ENCODE measurements at places on chromosomes 1 and 21.

- DNase-seq = peak; percentile 45
Observed at GRCh38 chr1:97632776-97633175, 288.1 kb downstream of the DPYD start.

DNA sequence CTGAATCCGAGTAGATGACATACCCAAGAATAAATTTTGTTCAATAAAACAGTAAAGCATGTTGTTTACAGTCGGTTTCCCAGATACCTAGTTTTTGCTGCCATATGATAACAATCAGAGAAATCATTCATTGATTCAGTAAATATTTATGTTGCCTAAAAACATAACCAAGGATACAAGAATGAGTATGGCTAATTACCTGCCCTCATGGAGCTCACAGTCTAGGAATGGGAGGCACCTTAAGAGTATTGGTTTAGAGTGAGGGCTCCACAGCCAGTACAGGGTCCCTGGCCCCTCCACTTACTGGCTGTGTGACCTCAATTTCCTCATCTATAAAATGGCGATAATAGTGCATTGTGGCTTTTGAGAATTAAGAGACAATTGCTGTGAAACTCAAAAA, 921 bp downstream of the ATP5PB start:
- no peak for DNase-seq

DNA sequence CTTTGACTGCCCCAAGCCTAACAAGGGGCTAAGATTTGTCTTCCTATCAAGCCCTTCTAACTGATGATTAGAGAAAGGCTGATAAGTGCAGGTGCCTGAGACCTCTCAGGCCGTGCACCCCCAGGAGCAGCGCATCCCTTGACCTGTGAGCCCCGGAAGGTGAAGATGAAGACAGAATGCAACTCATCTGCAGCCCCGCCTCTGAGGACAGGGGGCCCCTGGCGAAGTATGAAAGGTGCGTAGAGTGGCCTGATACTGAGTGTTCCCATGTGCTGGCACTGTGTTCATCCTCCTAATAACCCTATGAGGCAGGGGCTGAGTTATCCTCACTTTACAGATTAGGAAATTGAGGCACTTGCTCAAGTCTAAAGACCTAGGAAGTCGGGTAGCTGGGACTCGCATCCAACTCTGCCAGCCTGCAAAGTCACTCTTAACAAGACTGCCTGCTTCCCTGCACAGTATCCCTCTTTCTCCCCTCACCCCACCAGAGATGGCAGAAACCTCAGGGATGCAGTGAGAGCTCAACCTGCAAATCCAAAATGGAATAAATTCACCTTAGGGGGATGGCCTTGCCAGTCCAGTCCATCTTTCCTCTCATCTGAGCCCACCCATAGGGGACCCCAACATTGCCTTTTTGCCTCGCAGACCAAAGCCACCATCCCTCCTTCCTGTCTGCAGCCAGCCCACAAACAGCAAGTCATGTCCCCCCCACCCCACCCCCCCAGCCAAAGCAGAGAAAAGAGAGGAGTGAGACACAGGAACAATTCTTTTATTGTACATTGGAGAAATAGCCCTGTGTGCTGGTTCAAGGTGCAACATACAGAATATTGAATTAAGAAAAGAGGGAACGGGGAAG, 4.1 kb downstream of the CAMK2N1 start:
- DNase-seq = no peak

DNA sequence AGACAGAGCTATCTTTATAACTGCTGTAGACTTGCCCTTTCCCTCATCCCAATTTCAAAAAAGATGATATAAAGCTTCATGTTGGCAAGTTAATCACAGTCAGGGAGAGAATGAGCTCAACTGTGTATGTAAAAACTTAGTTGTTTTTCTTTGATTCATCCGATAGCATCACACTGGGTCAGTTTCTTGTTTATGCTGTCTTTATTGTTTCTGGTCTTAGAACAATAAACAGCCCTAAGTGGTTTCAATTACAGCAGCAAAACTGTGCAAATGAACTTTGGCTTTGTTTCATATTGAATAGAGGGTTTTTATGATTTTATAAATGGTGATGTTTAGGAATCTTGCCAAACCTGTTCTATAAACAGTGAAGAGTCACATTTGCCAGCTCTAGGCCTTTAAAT, 423.8 kb upstream of the CXADR start:
- DNase-seq = no peak

GRCh38 chr1:147641695-147642592, 28.4 kb downstream of the ACP6 start:
- DNase-seq = peak; percentile 69

DNA sequence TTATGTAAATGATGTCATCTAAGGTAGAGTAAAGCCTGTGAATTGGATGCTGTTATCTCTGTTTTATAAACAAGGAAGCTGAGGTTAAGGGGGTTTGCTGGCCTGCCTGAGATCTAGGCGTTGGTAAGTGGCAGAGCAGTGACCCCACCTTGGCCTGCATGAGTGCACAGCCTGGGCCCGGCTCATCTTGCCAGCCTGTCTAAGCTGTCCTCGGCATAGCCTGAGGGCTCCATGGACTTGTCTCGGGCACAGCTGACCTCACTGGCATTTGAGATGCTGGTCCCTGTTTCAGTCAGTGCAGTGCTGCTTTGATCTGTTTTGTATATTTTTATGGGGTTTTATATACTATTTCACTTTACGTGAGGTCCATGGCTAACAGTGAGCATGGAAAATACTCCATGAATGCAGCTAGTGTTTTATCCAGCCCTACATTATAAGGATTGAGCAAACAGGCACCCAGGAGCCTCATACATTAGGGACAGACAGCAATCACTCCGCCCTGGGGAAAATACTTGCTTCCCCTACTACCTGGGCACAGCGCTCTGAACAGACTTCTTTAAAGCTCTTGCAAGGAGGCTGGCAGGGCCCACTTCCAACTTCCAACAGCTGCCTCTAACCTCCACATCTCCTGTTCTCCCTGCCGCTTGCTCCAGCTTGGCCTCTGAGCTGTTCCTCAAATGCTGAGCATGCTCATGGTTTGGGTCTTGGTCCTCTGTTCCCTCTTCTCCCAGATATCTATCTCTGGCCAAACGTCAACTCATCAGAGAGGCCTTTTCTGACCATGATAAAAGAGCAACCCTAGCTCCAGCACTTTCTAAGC, 150.6 kb upstream of the HMGB4 start:
- DNase-seq = no peak

- peak; percentile 93 for DNase-seq
Observed at GRCh38 chr1:218823291-218823900, 350.3 kb upstream of the LYPLAL1 start.

DNA sequence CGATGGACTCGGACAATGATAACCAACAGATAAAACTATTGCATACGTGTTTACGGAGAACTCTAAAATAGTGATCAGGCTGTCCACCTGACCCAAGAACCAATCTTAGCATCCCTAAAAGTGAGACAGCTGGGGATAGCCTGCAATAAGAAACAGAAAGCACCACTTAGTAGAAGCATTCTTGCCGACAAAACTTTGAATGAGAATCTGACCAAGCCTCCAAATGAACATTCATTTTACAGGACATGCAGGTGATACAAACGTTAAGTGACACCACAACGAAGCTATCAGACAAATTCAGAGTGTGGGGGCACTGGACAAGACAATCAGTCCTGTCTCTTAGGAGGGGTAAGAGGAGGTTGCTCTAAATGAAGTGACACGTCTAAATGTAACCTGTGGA, 1.2 kb downstream of the PSMG1 start:
- no peak for DNase-seq

- peak; percentile 33 for DNase-seq
Observed at GRCh38 chr1:221884821-221885220, 142.9 kb upstream of the DUSP10 start.

GRCh38 chr1:224502459-224503160, 68.0 kb upstream of the WDR26 start:
- DNase-seq = no peak

GRCh38 chr21:33315946-33316710, 8.6 kb upstream of the IFNAR1 start:
- no peak for DNase-seq

DNA sequence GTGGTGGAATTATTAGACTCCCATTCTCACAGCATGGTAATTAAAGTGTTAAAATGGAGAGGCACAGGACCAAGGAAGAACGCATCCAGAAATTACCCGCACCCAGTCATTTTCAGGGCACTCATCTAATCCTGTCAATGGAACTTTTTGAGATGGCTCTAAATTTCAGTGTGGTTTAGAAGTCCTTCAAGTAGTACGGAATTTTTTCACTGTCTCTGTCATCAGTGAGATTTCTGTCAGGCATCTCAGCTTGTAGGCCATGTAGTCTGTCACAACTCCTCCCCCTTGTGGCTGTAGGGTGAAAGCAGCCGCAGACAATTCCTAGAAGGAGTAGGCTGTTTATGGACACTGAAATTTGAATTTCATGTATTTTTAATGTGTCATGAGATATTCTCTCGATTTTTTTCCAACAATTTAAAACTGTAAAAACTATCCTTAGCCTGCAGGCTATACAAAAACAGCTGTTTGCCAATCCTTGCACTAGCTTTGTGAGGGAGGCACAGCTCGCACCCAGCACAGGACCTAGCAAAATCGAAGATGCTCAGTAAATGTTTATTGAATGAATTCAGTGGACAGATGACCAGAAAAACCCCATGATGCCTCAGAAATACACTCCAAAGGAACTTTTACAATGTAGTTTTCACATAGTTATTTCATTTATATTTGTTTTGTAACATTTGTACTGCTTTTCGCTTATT, 6.6 kb upstream of the NUP133 start:
- DNase-seq = peak; percentile 72

GRCh38 chr1:94017155-94017829, 103.7 kb downstream of the ABCA4 start:
- DNase-seq = no peak

GRCh38 chr1:184296466-184297243, 90.2 kb upstream of the C1orf21 start:
- peak; percentile 100 for DNase-seq

GRCh38 chr1:81071072-81071858, 729.5 kb upstream of the ADGRL2 start:
- DNase-seq = no peak

DNA sequence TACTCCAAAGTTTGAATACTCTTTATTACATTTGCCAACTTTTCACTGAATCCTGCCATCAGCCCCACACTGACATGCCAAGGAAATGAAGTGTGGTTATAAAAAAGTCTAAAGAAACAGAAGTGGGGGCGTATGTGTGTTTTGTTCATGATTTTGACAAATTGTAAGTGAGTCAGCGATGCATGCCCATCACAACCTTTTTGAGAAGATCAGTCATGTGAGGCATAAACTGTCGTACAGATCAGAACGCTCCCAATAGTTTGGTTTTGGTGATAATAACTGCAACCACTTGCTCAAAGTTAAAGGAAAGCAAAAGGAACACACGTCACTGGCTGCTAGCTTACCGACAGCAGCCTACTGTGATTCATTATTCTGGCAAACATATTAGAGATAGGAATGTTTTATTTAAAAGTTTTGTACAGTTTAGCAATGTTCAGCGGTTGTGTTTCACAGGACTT, 95.6 kb downstream of the RGS2 start:
- peak; percentile 96 for DNase-seq

DNA sequence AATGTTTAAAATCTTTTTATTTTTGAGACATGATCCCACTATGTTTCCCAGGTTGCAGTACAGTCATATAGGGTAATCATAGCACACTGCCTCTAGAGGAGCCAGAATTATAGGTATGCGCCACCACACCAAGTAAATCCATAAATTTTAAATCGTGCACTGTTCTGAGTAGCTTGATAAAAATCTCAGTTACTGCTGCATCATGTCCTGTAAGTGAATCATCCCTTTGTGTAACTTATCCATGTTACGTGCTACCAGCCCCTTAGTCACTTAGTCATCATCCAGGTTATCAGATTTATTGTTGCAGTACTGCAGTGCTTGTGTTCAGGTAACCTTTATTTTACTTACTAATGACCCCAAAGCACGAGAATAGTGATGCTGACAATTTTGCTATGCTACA, 1770.9 kb downstream of the BRINP3 start:
- peak; percentile 56 for DNase-seq

DNA sequence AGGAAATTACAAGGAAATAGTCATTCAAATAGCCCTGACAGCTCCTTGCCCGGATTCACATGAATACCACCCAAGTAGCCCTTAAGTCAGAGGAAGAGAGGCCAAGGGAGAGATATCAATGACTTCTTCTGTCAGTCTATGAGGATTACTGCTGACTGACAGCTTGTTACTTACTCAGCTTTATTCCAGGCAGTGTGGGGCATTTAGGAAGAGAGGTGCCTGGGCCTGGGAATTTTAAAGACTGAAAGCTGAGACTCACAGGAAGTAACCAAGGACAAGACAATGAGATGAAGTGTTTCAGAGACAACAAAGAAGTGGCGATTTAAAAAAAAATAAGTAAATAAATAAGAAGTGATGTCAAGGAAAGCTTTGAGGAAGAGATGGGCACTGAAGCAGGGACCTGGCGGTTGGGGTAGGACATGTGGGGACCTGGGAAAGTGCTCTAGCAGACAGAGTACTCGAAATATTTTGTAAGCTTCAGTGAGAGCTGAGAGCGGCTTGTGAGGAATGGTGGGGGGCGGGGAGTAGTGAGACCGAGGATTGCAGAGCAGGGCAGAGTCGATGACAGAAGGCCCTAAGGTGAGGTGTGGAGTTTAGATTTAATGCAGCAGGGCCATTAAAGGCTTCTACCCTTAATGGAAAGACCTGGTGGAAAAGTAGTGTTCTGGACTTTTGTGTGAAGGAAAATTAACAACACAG, 58.9 kb downstream of the ST3GAL3 start:
- no peak for DNase-seq

- DNase-seq = no peak
Observed at GRCh38 chr1:181669246-181669645, 185.9 kb downstream of the CACNA1E start.

- no peak for DNase-seq
Observed at GRCh38 chr1:156862584-156862983, 1.9 kb downstream of the NTRK1 start.

DNA sequence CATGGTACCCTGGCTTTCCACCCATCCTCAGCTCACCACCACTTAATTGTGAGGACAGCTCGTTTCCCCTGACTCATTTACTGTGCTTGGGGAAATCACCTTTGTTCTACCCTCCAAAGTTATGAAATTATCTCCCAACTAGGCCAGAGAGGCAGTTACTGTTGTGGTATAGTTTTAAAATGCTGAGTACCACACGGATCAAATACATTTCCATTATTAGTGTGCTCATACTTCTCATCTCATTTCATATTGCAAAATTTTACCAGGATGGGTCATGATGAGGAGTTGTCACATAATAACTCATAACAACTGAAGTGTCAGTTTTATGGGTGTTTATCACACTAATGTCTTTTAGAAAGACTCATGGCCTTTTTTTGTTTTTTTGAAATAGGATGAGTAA, 9.2 kb upstream of the OR2B11 start:
- no peak for DNase-seq

GRCh38 chr1:248686815-248687214, 15.8 kb downstream of the OR14I1 start:
- DNase-seq = no peak

DNA sequence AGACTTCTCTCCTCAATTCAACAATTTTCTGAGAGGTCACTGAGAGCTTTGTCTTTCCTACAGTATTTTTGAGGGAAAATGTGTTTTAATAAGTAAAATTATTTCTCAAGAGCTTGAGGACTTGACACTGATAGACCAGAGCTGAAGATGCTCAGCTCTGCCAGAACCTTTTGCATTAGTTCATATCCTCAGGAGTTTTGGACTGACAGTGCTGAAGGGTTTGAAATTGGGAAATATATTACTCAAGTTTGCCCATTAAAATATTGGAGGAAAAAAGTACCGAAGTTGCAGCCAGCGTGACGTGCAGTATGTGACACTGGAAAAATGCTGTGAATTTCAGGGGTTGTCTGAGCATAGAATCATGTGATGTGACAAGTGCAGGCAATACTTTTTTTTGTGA, 346.6 kb upstream of the DPYD start:
- no peak for DNase-seq

- DNase-seq = no peak
Observed at GRCh38 chr1:54132495-54132894, 20.3 kb downstream of the CDCP2 start.
